HepG2 (cell line): ENCODE measurements at places on chromosomes 5 and 9. TPM values are rescaled to one million over a fixed set of nuclear protein-coding genes. Genes with fewer than 3 reads are reported as not detected.

DNA sequence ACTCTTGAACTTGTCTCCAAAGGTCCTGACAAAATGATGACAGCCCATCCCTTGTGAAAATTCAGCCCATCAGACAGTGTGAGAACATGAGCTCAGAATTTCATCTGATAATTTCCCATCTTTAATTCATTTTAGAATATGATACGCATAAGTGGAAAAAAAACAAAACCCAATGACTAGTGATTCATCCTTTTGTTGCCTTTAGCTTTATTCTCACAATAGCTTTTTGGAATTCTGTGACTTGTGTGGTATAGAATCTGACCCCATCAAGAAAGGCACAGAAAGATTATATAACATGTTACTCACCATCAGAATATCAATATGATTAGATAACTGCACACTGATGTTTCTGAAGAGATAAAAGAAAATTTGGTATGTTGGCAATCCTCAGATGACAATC is 16.1 kb upstream of the TMED7 start:
- H3K4me1 ChIP-seq, result peaks cover 4% of the 10 kb centered on the region; the same call in 1 of the 2 replicates
- H3K27ac ChIP-seq, result no peak overlapping the region
- H3K27me3 ChIP-seq, result no peaks in the 10 kb centered on the region; the same call in 1 of the 2 replicates
- no peaks in the 10 kb centered on the region for H3K36me3 ChIP-seq
- no peak for DNase-seq
- H3K4me3 ChIP-seq, result no peak overlapping the region

DNA sequence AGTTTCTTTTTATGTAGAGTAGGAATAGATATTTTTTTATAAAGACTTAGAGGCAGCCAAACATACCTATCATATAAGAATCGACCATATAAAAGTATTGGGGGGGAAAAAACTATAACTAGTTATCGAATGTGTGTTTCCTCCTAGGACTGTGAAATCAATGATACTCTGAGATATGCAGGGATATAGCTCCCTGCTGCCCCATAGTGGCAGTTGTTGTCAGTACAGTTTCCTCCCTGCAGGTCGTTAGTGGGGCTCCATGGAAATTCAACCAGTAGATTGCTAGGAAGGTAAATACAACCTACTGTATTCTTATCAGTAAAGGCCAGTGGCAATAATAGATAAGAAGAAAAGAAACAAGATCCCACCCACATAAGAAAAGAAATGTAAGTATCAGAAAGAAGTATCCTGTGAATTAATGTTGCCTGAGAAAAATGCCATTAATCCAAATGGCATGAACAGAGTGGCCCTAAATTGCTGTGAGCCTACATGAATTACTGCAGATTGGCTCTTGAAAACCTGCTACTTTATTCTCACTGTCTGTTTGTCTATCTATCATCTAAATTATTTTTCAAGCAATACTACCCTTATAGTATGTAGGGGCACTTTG is 136.9 kb upstream of the FBN2 start:
- H3K4me3 ChIP-seq, result no peak overlapping the region
- H3K27me3 ChIP-seq, result no peaks in the 10 kb centered on the region
- peak; percentile 14 for DNase-seq
- no peak overlapping the region for H3K27ac ChIP-seq
- no peaks in the 10 kb centered on the region for H3K36me3 ChIP-seq

- no peak overlapping the region for H3K27ac ChIP-seq
- H3K4me3 ChIP-seq, result no peak overlapping the region
- no peak for DNase-seq
Measured at GRCh38 chr9:1759009-1759408, 256.1 kb upstream of the SMARCA2 start.

DNA sequence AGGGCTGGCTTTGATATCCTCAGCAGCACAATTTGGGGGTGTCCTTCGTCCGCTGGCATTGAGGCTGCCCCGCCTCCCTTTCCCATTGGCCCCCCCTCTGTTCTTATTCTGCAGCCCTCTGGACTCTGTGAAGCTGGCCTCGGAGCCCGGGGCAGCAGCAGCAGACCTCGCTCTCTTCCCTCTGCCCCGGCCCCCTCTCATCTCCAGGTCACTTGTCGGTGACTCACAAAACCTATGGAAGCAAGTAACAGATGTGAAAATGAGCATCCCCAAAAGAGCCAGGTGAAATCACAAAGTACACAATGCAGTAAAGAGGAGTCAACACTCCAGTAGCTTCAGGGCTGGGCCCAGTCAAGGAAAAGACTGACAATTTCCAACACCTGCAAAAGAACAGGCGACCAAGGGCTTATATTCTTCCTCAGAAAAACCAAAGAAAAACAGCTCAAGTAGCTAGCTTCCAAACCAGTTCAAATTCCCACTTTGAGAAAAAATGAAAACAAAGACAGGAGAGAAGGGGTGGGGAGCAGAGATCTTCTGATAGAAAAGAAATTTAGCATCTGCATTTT is 97.5 kb downstream of the ZNF608 start:
- no peak overlapping the region for H3K27ac ChIP-seq

GRCh38 chr9:92747459-92748232 is 17.0 kb downstream of the BICD2 start:
- no peaks in the 10 kb centered on the region for H3K36me3 ChIP-seq
- peaks cover 53% of the 10 kb centered on the region for H3K4me1 ChIP-seq
- H3K27ac ChIP-seq, result peak overlapping the region; percentile 53
- H3K4me3 ChIP-seq, result no peak overlapping the region
- no peaks in the 10 kb centered on the region for H3K27me3 ChIP-seq

GRCh38 chr9:18699764-18700163 is 225.8 kb downstream of the ADAMTSL1 start:
- no peak for DNase-seq
- H3K4me3 ChIP-seq, result no peak overlapping the region
- no peaks in the 10 kb centered on the region for H3K27me3 ChIP-seq
- H3K36me3 ChIP-seq, result no peaks in the 10 kb centered on the region
- H3K4me1 ChIP-seq, result no peaks in the 10 kb centered on the region

DNA sequence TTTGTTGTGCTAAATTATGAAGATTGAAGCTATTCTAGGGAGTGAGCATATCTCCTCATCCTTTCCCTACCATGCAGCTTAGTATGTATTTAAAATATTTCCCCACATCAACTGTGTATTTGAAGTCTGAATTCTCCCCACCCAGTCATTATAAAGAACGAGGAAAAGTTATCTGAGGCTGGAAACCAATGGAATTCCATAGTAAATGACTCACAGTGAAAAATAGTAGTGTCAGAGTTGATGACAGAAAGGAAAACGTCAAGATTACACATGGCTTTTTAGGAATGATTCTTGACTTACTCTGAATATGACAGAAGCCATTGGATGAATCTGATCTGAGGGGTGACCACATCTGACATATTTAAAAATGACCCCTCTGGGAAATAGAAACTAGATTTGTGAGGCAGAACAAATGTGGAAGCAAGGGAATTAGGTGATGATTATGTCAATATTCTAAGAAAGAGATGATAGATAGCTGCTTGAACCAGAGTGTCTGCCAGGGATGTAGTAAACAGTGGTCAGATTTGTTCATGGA is 1768.9 kb upstream of the CDH9 start:
- no peaks in the 10 kb centered on the region for H3K27me3 ChIP-seq
- no peak overlapping the region for H3K4me3 ChIP-seq
- no peak for DNase-seq
- no peaks in the 10 kb centered on the region for H3K4me1 ChIP-seq
- no peaks in the 10 kb centered on the region for H3K36me3 ChIP-seq

DNA sequence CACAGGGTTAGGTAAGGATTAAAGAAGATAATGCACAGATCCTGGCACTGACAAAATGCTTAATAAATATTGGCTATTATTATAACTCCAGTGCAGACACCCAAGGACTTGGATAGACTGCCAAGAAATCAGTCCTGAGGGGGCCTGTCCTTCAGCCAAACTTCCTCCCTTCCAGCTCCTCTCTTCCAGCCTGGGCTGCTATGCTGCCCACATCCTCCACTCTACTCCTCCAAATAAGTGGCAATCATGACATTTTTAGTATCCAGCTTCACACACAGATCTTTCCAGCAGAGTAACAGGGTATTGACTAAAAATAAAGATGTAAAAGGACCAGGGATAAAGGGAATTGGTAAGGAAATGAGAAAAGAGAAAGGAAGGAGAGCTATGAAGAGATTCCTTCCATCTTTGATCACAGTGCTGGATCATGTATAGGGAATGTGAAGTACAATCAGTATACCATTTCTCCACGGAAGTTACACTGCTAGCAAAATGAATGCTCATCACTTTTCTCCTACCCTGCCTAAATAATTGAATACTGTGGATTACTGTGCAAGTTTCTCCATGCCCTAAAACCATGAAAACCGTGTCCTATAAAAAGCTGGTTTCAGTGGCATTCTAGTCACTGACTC is 136.0 kb upstream of the OSMR start:
- no peak overlapping the region for H3K27ac ChIP-seq
- no peaks in the 10 kb centered on the region for H3K4me1 ChIP-seq
- H3K36me3 ChIP-seq, result no peaks in the 10 kb centered on the region
- no peak for DNase-seq
- peaks cover 6% of the 10 kb centered on the region; the same call in 2 of the 3 replicates for H3K27me3 ChIP-seq

DNA sequence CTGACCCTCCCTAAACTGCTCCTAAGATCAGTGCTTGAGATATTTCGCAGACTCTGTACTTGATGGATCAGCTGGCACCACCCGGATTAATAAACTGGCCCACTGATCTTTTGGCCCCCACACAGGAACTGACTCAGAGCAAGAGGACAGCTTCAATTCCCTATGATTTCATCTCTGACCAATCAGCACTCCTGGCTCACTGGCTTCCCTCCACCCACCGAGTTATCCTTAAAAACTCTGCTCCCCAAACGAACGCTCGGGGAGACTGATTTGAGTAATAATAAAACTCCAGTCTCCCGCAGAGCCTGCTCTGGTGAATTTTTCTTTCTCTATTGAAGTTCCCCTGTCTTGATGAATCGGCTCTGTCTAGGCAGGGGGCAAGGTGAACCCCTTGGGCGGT is 36.5 kb upstream of the CD180 start:
- no peaks in the 10 kb centered on the region for H3K27me3 ChIP-seq
- no peaks in the 10 kb centered on the region for H3K36me3 ChIP-seq
- no peak for DNase-seq
- H3K27ac ChIP-seq, result no peak overlapping the region

- H3K36me3 ChIP-seq, result no peaks in the 10 kb centered on the region
- H3K4me3 ChIP-seq, result no peak overlapping the region
- H3K4me1 ChIP-seq, result no peaks in the 10 kb centered on the region
Measured at GRCh38 chr5:82754759-82755158, 322.4 kb downstream of the TMEM167A start.

DNA sequence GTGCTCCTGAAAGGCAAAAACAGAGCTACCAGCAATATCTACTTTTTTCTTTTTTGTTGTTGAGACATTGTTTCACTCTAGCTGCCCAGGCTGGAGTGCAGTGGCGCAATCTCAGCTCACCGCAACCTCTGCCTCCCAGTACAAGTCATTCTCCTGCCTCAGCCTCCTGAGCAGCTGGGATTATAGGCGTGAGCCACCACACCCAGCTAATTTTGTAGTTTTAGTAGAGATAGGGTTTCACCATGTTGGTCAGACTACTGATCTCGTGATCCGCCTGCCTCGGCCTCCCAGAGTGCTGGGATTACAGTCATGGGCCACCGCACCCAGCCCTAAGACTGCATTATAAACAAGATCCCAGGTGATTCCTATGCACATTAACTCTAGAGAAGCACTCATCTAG is 17.0 kb downstream of the PLPP1 start:
- no peaks in the 10 kb centered on the region for H3K27me3 ChIP-seq
- no peak overlapping the region for H3K27ac ChIP-seq
- H3K4me1 ChIP-seq, result peaks cover 18% of the 10 kb centered on the region; the same call in 1 of the 2 replicates
- no peak overlapping the region for H3K4me3 ChIP-seq
- DNase-seq, result no peak

The GFI1B gene
- 0.51 TPM in 1 of 2 replicates, not detected in the other for total RNA-seq

The TAF11L5 gene
- total RNA-seq, result not detected in 2 replicates

The HMCN2 gene
- 0.09 TPM in 1 of 2 replicates, not detected in the other for total RNA-seq

The IFNA13 gene
- total RNA-seq, result not detected in 2 replicates

The ARSI gene
- 17.6 and 33.9 TPM in 2 replicates for total RNA-seq

The CCDC69 gene
- 45.2 and 46.3 TPM in 2 replicates for total RNA-seq

The PARP8 gene
- 0.08 and 0.29 TPM in 2 replicates for total RNA-seq

The TRIP13 gene
- total RNA-seq, result 33.0 and 39.5 TPM in 2 replicates
